Spinal cord (tissue), 10 donors: ENCODE measurements at places on chromosomes 11 and 22. TPM values are rescaled to one million over a fixed set of nuclear protein-coding genes. Genes with fewer than 3 reads are reported as not detected.

ESAM gene
- 38.2 TPM for polyA plus RNA-seq

PNPLA3 gene
- polyA plus RNA-seq: 8.8 TPM

SEC14L6 gene
- 2.6 TPM for polyA plus RNA-seq

ANO3 gene
- 3.8 TPM for polyA plus RNA-seq

TRIM29 gene
- 1.9 TPM for polyA plus RNA-seq

OR1S2 gene
- not detected for polyA plus RNA-seq

BCR gene
- polyA plus RNA-seq: 88.1 TPM

BDNF gene
- polyA plus RNA-seq: 2.0 TPM

TRIM49C gene
- polyA plus RNA-seq: not detected

GAL gene
- 8.0 TPM for polyA plus RNA-seq

PATE4 gene
- 0.27 TPM for polyA plus RNA-seq

BBOX1 gene
- 19.8 TPM for polyA plus RNA-seq

MSANTD4 gene
- 23.6 TPM for polyA plus RNA-seq

C11orf58 gene
- polyA plus RNA-seq: 253 TPM

MS4A12 gene
- polyA plus RNA-seq: not detected

INPP5J gene
- polyA plus RNA-seq: 17.2 TPM

BTBD18 gene
- 0.74 TPM for polyA plus RNA-seq
